ENCODE measurements at places on chromosomes 16 and 17. TPM values are rescaled to one million over a fixed set of nuclear protein-coding genes. Genes with fewer than 3 reads are reported as not detected.

- peak; percentile 75 for DNase-seq
Observed at GRCh38 chr17:47935961-47936360, 5.4 kb upstream of the PNPO start.

DNA sequence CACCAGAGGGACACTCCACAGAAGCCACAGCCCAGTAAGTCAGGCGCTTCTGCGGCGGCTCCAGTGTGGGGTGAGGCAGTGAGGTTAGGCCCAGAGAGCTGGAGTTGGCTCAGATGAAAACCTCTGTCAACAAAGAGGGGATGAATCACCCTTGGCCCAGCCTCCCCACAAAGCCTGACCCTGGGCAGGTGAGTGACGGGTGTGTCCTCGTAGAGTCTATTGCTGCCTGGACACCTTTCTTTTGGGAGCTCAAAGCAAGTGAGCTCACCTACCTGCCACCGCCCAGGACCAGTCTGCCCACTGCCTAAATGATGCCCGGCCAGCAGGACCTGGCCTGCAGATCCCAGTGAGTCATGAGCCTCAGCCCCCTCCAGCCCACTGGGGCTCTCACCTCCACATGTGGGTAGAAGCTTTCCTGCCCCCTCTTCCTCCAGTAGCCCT is 24.9 kb upstream of the DBNDD1 start:
- DNase-seq: peak; percentile 76

GRCh38 chr17:9044772-9045463 is 23.6 kb downstream of the NTN1 start:
- no peak for DNase-seq

DNA sequence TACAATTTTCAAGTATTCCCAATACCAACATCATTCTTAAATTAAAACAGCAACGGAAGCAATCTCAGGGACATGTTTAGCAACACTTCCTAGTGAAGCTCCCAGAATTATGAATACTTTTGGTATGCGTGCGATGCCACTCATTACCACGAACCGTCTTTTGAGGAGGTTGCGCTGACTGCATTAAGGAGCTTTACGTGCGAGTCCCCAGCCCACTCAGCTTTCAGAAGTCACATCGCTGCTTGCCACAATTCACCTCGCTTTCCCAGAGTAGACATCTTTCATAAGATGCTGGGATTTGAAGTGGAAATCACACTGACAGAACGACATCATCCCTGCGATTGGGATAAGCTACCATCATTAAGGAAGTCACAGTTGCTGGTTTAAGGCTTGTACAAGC is 441.6 kb upstream of the HSBP1 start:
- no peak for DNase-seq

DNA sequence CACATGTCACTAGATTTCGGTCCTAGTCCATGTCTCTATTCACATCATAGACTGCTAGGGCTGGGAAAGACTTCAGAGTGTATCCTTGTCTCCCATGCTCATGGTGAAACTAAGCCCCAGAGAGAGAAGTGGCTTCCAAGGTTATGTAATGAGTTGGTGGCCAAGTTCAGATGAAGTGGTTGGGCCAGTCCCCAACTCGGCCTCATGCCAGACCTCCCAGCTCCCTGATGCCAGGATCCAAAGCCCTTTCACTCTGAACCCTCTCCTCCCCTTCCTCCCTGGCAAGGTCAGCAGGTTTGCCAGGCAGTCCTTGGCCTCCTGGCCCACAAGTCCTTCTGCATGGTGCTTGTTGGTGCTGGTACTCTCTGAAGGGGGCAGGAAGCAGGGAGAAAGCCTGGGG is 189.7 kb downstream of the AXIN2 start:
- no peak for DNase-seq

GRCh38 chr17:38691154-38691553 is 13.9 kb upstream of the MLLT6 start:
- no peak for DNase-seq

DNA sequence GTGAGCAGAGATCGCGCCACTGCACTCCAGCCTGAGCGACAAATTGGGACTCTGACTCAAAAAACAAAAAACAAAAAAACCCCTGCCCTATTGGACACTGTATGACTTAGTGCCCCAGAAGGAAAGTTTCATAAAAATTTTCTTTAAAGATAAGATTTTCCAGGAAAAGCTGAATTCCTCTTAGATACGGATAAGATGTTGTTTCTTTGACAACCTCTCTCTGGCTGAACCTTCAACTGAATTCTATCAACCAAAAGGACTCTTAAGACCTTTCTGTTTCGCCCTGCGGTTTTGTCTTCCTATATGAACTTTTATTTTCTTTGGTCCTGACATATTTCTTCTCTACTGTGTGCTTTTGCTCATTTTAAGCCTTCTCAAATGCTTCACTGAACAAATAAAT is 35.8 kb downstream of the CPPED1 start:
- no peak for DNase-seq

GRCh38 chr17:75105126-75106080 is 4.4 kb upstream of the ARMC7 start:
- peak; percentile 84 for DNase-seq

GRCh38 chr17:491086-492021 is 138.7 kb upstream of the RPH3AL start:
- DNase-seq: peak; percentile 56

DNA sequence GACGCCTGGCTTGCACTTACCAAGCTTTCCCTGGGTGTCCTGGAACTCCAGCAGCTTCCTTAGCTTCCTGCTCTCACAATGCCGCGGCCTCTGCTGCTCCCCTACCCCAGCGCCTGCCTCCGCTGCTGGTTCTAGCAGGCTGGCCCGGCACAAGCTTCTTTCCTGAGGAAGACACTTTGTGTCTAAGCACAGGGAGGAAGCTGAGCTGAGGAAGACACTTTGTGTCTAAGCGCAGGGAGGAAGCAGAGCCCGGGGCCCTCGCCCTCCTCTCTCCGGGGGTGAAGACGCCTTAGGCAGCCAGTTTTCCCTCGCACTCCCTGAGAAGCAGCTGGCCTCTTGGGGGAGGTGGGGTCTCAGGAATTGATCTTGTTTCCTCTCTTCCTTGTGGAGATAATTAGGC is 64.9 kb downstream of the PLD6 start:
- no peak for DNase-seq

- DNase-seq: no peak
Observed at GRCh38 chr16:78057803-78058564, 35.6 kb downstream of the CLEC3A start.

DNA sequence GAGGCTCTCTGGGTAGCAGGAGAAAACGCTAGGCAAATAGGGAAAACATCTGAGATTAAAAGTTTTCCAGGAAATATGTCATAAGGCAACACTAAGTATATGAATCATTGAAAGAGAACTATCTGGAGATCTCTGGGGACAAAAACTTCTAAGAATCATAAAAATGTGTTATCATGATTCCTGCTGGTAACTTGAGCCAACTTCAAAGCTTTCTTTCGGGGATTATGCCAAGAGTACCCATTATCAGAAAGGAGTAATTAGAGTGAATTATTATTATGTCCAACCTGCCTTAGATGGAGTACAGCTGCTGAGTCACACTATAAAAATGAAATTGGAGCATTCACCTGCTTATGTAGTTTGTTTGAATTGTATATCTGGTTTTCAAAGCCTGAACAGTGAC is 488.5 kb upstream of the SOX9 start:
- DNase-seq: no peak

DNA sequence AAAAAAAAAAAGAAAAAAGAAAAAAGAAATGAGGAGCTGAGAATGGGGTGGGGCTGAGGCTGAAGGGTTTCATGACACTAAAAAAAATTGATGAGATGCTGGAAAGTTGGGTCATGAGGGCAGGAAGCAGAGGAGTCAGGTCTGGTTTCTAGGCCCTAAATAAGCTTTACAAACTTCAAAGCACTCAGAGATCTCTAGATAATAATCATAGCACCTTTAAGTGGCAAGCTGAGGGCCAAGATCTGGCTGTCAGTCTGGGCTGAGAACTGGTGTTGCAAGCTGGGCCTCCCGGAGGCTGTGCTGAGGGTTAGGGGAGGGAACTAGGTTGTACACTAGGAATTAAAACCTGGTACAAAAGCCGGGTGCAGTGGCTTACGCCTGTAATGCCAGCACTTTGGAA is 6.4 kb downstream of the ZNF764 start:
- no peak for DNase-seq

DNA sequence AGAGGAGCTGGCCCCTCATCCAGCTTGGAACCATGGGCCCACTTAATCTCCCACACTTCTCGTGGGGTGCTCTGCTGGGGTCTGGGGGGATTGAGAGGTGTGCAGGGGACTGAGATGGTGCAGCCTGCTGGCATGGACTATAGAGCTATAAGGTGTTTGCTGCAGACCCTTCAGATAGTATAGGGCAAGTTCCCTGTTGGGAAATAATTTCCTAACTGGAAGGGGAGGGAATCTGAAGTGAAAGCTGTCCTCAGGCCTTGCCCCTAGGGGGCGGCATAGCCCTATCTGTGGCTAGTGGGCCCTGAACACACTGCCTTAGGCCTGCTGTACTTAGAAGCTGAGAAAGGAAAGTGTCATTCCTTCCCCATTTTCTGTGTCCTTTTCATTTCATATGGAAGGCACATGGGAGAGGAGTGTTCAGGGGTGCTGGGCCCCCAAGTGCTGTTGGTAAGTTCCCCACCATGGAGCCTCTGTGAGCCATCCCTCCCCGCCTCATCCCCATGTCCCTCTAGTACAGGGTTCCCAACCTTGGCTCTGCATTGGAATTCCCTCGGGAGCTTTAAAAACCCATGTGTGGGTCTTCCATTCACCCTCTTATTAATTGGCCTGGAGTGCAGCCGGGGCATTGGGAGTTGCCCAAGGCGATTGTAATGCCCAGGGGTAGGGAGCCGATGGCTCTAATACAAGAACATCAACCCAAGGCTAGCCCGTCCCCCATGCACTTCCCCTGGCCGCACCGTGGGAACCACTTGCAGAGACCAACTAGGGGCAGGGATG is 19.7 kb downstream of the GOSR2 start:
- peak; percentile 77 for DNase-seq

DNA sequence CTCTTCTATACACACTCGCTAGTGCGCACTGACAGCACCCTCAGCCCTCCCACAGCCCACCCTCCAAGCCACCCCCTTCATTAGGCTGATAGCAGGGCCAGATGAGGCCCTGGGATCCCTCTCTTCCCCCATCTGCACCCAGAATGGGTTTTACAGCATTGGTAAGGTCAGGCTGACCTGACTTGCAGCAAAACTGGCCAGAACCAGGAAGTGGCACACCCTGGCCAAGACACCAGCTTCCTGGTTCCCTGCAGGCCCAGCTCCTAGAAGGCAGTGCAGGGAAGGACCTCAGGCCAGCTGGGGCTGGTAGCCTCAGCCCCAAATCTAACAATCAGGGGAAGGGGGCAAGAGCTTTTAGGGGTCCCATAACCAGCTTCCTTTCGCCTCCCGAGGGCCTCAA is 50.0 kb upstream of the MRPS23 start:
- peak; percentile 68 for DNase-seq

DNA sequence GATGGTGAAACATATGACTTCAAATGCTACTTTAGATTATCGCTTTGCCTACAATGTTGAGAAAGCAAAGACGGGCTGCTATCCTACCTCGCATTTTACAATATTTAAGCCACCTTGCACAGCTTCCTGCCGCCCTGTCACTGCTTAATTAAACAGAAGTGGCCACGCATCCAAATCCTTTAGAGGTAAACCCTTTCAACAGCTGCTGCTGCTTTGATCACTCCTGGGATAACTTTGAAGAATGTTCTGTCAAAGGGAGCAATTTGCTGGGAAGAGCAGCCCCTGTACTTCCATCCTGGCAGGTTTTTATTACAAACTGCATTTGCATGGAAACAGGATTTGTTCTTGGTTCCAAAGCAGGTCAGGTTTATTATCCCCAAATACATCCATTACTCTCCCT is 24.2 kb upstream of the SSTR2 start:
- no peak for DNase-seq

GRCh38 chr16:354291-354881 is 1.9 kb upstream of the AXIN1 start:
- no peak for DNase-seq

- no peak for DNase-seq
Observed at GRCh38 chr17:17150448-17150800, 55.7 kb downstream of the PLD6 start.

- no peak for DNase-seq
Observed at GRCh38 chr17:42889809-42890208, 10.8 kb upstream of the G6PC1 start.

- DNase-seq: no peak
Observed at GRCh38 chr17:36861531-36861930, 75.7 kb upstream of the LHX1 start.

DNA sequence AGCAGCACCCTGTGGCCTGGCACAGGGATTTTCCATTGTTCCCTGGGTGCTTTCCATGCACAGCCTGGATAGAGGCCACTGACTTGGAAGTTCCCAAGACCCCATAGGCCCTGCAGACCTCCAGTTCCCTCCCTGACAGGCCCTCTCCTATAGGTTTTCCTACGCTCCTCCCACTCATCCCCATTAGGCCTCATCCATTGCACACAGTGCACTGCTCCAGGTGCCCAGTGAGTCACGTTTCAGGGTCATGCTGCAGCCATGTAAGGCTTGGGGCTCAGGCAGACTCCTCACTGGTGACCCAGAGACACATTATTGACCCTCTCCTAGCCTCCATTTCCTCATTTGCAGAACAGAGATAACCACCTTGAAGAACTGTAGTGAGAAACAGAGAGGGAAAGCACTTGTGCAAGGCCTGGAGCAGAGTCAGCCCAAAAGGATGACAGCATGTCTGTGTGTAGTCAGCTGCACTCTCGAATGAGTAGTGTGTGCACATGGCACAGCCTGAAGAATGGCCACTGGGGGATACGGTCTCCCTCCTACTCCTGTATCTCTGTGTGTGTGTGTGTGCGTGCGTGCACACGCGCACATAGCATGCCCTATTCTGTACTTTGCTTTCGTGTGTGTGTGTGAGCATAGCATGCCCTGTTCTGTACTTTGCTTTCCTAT is 26.8 kb downstream of the DRC3 start:
- DNase-seq: no peak

GRCh38 chr16:2983706-2984136 is 3.5 kb upstream of the PKMYT1 start:
- peak; percentile 81 for DNase-seq

DNA sequence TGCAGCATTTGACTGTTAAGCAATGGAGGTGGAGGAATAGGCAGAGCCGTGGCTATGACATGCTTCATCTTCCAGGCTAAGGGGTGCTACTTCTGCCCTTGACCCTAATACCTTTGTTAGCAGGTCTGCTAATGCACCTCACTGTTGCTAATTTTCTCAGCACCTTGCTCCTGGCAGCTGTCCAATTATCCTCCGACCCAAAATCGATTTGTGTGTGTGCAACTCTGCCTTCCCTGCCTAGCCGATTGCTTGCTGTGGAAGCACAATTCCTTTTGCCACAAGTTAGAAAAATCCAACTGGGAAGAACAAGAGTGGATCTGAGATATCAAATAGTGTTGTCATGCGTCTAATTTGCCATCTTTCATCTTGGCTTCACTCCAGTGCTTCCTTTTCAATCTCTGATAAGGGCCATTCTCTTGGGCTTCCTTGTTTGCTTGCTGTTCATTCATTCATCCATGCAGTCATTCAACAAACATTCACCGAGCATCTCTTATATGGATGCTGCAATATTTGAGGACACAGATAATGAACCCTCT is 422.8 kb downstream of the RBFOX1 start:
- no peak for DNase-seq

The FBXW10 gene
- 5.0 TPM for polyA plus RNA-seq

The KIF18B gene
- 41.7 TPM for polyA plus RNA-seq

The PLEKHM1 gene
- 13.2 TPM for polyA plus RNA-seq

The CTRB2 gene
- not detected for polyA plus RNA-seq

The WIPF2 gene
- 20.8 TPM for polyA plus RNA-seq

The CMTM1 gene
- 2.1 TPM for polyA plus RNA-seq

The ABCC3 gene
- 288 TPM for polyA plus RNA-seq

The LRRC37B gene
- polyA plus RNA-seq: 7.6 TPM

The GAS2L2 gene
- polyA plus RNA-seq: 0.15 TPM

The DYNC1LI2 gene
- polyA plus RNA-seq: 96.5 TPM

The ZNF624 gene
- 3.0 TPM for polyA plus RNA-seq

The KCTD19 gene
- polyA plus RNA-seq: 0.57 TPM

The BAIAP3 gene
- polyA plus RNA-seq: 0.51 TPM

The HOXB4 gene
- 0.24 TPM for polyA plus RNA-seq

The RHOT1 gene
- 27.6 TPM for polyA plus RNA-seq

All from A549 (cell line).